NCI-H187 (cell line): ENCODE measurements at places on chromosomes 6 and 20.

GRCh38 chr6:105838171-105838570 lies 248.0 kb upstream of the PRDM1 start:
- no peak for DNase-seq

DNA sequence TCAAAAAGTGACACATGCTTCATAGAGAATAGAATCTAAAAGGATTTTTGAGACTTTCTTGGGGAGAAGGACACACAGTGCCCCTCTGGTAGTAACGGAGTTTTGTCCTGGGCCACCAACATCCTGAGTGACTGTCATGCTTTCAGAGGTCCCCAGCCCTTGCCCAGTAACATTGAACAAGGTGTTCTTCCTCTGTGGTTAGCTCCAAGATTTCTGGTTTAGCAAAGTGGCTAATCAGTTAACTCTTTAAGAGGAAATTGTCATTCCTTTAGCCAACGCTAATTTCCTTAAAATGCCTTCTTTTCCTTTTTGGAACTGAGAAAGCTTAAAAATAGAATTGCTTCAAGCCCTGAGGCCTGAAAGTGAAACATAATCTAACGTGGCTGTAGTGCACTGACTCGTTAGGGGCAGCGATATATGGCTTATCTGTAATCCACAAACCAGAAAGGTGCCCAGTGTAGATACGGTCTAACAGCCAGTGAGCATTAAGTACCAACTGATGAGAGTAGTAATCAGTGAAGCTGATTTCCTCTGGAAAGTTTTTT lies 7.8 kb downstream of the E2F3 start:
- DNase-seq, result no peak

DNA sequence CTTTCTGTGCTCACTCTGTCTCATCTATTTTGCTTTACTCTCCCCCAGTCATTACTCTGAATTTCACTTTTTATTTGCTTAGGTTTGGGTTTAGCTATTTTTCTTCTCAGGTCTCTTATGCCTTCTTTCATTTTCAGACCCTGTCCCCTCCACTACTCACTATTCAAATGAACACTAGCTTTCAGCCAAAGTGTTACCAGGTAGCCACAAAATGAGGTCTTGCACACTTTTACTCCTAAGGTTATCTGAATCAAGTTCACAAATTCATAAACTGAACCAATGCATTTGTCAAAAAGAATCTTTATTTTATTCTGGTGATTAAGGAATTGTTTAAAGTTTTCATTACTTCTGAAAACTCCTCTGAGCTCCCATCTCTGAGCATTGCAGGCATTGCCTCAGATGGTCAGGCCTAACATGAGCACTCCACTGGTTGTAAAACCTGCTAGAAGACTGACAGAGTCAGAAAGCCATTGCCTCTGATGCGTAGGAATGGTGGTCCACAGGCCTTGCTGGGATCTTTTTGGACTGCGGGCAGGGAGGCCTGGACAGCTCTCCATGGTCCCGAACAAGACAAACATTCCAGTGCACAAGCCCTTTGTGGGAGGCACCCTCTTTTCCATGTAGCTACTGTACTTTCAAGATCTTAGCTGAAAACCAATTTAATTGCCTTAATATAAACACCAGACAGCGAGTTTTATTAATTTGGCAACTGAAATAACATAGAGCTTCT lies 48.5 kb downstream of the FYN start:
- DNase-seq, result no peak

DNA sequence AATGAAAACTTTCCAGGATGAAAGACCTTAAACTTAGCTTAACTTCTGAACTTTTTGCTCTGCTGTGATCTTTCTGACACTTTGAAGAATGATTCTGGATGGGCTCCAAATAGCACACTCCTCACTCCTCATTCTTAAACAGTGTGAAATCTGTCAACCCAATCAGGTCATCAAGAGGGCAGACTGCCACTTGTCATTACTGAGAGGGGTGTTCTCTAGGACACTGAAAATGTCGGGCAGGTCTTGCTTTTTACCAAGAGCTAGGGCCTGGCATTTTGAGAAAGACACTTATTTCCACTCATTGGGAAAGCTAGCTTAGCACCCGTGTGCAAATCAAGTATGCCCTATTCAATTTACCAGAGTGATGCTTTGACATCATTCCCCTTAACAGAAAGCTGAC lies 122.2 kb downstream of the MTFR2 start:
- DNase-seq, result no peak
